ENCODE measurements at places on chromosomes 11 and 22.
A peak's percentile ranks its signal among the peaks of the same experiment; 100 is the strongest.

DNA sequence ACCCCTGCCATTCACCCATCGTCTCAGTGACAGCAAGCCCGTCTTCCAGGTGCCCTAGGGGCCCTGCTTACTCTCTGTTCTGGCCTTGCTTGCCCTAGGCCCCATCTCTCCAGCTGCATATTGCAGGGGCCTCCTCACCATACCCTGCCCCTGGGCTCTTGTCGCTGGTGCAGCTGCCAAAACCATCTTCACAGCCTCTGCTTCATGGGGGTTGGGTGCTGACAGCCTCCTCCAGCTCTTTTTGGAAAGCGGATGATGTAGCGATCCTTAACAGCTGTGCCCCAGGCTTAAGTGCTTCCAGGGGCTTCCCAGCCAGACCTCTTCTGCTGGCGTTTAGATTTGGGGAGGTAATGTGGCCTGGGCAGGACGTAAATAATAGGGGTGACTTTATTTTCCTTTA lies 61.2 kb upstream of the SUSD2 start:
- H3K4me3 ChIP-seq = no peak overlapping the region
- peaks cover 57% of the 10 kb centered on the region for H3K36me3 ChIP-seq

- no peak overlapping the region for H3K27ac ChIP-seq
- H3K27me3 ChIP-seq = no peaks in the 10 kb centered on the region
- DNase-seq = no peak
- no peak overlapping the region for H3K4me3 ChIP-seq
- H3K4me1 ChIP-seq = no peaks in the 10 kb centered on the region
- peaks cover 87% of the 10 kb centered on the region for H3K36me3 ChIP-seq
These were observed 89.9 kb downstream of the PPP6R3 start for GRCh38 chr11:68550485-68550817.

- H3K4me3 ChIP-seq = peak overlapping the region; percentile 72
- H3K36me3 ChIP-seq = peaks cover 99% of the 10 kb centered on the region
- no peaks in the 10 kb centered on the region for H3K27me3 ChIP-seq
- H3K4me1 ChIP-seq = peaks cover 35% of the 10 kb centered on the region
- no peak for DNase-seq
These were observed 11.5 kb downstream of the TSKU start for GRCh38 chr11:76794371-76795289.

- no peak overlapping the region for H3K27ac ChIP-seq
- H3K36me3 ChIP-seq = no peaks in the 10 kb centered on the region
- no peak overlapping the region for H3K4me3 ChIP-seq
- no peaks in the 10 kb centered on the region for H3K4me1 ChIP-seq
- no peak for DNase-seq
- H3K27me3 ChIP-seq = peaks cover 20% of the 10 kb centered on the region
These were observed 142.0 kb downstream of the TRIM29 start for GRCh38 chr11:119995730-119996491.

DNA sequence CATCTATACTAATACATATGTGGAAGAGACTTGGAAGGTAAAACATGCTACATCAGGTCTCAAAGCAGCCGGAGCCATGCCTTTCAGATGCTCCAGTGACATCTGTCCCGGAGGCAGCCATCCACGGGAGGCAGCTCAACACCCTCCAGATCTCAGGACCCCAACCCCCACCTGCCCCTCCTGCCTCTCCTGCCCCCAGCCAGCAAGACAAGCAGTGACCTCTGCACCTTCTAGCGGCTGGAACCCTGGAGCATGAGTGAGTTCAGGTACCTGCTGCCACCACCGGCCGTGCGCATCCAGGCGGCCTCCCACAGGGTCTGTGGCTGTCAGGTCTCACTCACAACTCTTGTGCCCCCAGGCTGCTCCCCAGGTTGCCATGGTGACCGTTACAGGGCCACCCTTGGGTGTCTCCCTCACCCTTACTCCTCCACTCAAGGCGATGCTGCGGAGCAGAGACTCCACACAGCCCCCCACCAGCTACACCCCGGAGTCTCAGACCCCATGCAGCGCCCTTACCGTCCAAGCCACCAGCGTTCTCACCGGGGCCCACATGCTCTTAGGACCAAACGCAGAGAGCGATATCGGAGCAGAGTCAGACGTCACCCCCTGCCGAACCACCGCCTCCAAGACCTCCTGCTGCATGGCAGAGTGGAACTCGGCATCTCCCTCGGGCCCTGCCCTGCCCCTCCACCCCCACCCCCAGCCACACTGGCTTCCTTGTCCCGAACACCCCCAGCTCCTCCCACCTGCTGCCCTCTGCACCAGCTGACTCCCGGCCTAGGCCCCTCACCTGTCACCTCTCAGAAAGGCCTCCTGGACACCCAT lies 34.7 kb downstream of the CERK start:
- no peaks in the 10 kb centered on the region for H3K27me3 ChIP-seq
- no peak overlapping the region for H3K4me3 ChIP-seq
- peaks cover 46% of the 10 kb centered on the region for H3K36me3 ChIP-seq

GRCh38 chr22:38404419-38404818 lies 50.6 kb downstream of the KCNJ4 start:
- no peak overlapping the region for H3K4me3 ChIP-seq
- H3K36me3 ChIP-seq = no peaks in the 10 kb centered on the region
- H3K27ac ChIP-seq = no peak overlapping the region
- H3K27me3 ChIP-seq = no peaks in the 10 kb centered on the region
- no peaks in the 10 kb centered on the region for H3K4me1 ChIP-seq

- peaks cover 23% of the 10 kb centered on the region for H3K36me3 ChIP-seq
- no peak overlapping the region for H3K27ac ChIP-seq
- DNase-seq = no peak
- no peaks in the 10 kb centered on the region for H3K27me3 ChIP-seq
These were observed 45.7 kb downstream of the BCL2L13 start for GRCh38 chr22:17684245-17684644.

DNA sequence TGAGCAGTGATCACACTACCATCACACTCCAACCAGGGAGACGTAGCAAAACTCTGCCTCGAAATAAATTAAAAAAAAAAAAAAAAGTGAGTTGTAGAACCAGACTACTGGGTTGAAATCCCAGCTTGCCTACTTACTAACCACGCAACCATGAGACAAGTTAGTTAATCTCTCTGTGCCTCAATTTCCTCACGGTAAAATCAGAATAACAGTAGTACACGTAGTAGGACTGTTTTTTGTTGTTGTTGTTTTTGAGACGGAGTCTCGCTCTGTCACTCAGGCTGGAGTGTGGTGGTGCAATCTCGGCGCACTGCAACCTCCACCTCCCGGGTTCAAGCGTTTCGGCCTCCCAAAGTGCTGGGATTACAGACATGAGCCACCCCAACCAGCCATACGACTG lies 14.2 kb downstream of the RAB6A start:
- no peaks in the 10 kb centered on the region for H3K4me1 ChIP-seq
- DNase-seq = no peak
- no peak overlapping the region for H3K27ac ChIP-seq
- H3K27me3 ChIP-seq = no peaks in the 10 kb centered on the region
- H3K4me3 ChIP-seq = no peak overlapping the region
- H3K36me3 ChIP-seq = peaks cover 13% of the 10 kb centered on the region

Data from endodermal cell (in vitro differentiated cells).